ENCODE measurements at places on chromosomes 12 and 14. TPM values are rescaled to one million over a fixed set of nuclear protein-coding genes. Genes with fewer than 3 reads are reported as not detected.

DNA sequence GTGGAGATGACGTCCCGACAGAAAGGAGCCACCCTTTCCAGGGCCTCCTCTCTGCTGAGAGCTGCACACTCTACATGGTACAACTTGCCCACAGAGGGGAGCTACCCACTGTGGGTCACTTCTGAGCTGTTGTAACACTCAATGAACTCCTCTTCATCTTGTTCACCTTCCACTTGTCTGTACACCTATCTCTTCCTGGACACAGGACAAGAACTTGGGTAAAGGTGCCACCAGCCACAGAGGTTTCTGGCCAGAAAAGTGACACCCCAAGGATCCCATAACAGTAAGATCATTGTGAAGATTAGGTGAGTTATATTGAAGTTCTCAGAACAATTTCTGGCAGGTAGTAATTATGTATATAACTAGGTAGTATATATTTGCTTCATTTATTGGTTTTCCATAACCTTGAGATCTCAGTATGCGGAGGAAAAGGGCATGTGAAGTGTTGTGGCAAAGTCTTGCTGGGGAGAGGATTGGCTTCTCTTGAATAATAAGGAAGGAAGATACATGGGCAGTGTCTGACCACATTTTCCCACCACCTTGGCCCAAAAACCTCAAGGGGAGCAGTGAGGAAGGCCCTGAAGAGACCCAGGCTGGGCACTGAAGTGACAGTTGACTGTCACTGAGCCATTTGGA, 34.2 kb downstream of the KRT76 start:
- no peak overlapping the region for H3K4me3 ChIP-seq
- no peaks in the 10 kb centered on the region for H3K4me1 ChIP-seq
- DNase-seq, result no peak
- H3K36me3 ChIP-seq, result no peaks in the 10 kb centered on the region

- H3K27ac ChIP-seq, result no peak overlapping the region
- no peak overlapping the region for H3K4me3 ChIP-seq
- no peaks in the 10 kb centered on the region for H3K27me3 ChIP-seq
- H3K4me1 ChIP-seq, result peaks cover 3% of the 10 kb centered on the region
- no peaks in the 10 kb centered on the region for H3K36me3 ChIP-seq
Observed at GRCh38 chr12:55112378-55112875, 13.8 kb upstream of the OR9K2 start.

GRCh38 chr14:54854181-54854580, 48.4 kb downstream of the GCH1 start:
- H3K27ac ChIP-seq, result no peak overlapping the region
- DNase-seq, result no peak
- no peak overlapping the region for H3K4me3 ChIP-seq
- H3K27me3 ChIP-seq, result no peaks in the 10 kb centered on the region

Gene MMP19
- 0.15 TPM for total RNA-seq

Gene TEX22
- 1.1 TPM for total RNA-seq

DNA sequence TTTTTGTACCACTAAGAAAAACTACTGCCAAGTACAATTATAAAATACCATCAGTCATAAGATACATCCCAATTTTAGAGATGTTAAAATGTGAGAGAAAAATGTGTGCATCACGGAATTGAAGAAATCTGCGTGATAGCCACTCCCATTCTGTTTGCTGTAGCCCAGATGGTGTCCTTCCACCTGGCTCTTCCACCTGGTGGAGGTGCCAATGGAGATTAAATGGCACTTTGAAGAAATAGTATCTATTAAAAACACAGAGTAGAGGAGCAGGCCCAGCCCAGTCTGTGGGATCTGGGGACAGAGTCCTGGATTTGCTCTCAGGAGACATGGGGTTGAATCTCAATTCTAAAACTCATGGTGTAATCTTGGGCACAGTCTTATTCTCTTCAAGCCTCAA, 35.5 kb downstream of the TSPAN11 start:
- H3K4me1 ChIP-seq, result peaks cover 4% of the 10 kb centered on the region
- H3K27me3 ChIP-seq, result peaks cover 15% of the 10 kb centered on the region
- H3K27ac ChIP-seq, result no peak overlapping the region
- no peak overlapping the region for H3K4me3 ChIP-seq
- no peak for DNase-seq

DNA sequence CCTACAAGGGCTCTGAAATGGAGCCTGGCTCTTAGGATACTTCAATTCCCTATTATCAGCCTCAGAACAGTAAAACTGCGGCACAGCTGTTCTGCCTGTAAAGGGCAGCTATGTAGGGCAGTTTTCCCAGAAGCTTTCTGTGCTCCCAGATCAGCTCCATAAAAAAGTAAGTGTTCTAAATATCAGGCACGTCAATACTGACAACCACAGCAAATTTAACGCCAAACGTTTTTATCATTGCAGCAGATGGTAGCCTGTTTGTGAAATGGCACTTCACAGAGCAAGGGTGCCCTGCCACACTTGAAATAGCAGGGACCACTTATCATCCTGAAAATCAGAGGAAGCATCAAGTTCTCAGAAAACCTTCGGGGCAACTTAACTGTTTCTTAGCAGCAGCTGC, 54.8 kb upstream of the PTHLH start:
- H3K36me3 ChIP-seq, result no peaks in the 10 kb centered on the region
- DNase-seq, result no peak
- no peak overlapping the region for H3K27ac ChIP-seq
- no peak overlapping the region for H3K4me3 ChIP-seq

- no peak overlapping the region for H3K4me3 ChIP-seq
- H3K4me1 ChIP-seq, result no peaks in the 10 kb centered on the region
- no peaks in the 10 kb centered on the region for H3K36me3 ChIP-seq
- no peak for DNase-seq
Observed at GRCh38 chr12:105975351-105975750, 163.4 kb downstream of the NUAK1 start.

- DNase-seq, result no peak
- no peak overlapping the region for H3K4me3 ChIP-seq
- no peaks in the 10 kb centered on the region for H3K36me3 ChIP-seq
Observed at GRCh38 chr12:100127766-100128511, 14.7 kb downstream of the BLTP3B start.

- H3K4me3 ChIP-seq, result no peak overlapping the region
- no peaks in the 10 kb centered on the region for H3K27me3 ChIP-seq
- no peak overlapping the region for H3K27ac ChIP-seq
- DNase-seq, result no peak
Observed at GRCh38 chr12:66033151-66033550, 97.4 kb downstream of the LLPH start.

Gene AKAP6
- 4.4 TPM for total RNA-seq

Gene POMT2
- 33.8 TPM for total RNA-seq

GRCh38 chr12:121774968-121775474, 18.5 kb downstream of the RHOF start:
- no peak overlapping the region for H3K4me3 ChIP-seq
- H3K4me1 ChIP-seq, result no peaks in the 10 kb centered on the region
- no peak for DNase-seq
- no peaks in the 10 kb centered on the region for H3K36me3 ChIP-seq
- peaks cover 1% of the 10 kb centered on the region for H3K27me3 ChIP-seq

Gene BIN2
- not detected for total RNA-seq

DNA sequence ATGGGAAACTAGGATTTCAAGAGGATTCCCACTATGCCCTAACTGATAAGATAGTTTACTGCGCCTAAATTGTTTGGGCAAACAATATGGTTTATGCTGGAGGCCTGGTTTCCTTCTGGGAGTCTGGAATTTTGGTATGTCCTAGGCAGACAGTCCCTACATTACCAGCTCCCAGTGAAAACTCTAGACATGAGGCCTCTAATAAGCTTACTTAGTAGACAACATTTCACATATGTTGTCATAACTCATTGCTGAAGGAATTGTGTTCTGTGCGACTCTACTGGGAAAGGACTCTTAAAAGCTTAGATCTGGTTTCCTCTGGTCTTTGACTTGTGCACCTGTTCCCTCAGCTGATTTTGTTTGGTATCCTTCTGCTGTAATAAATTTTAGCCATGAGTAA, 18.0 kb upstream of the PRPF39 start:
- peaks cover 1% of the 10 kb centered on the region for H3K27me3 ChIP-seq
- no peak overlapping the region for H3K4me3 ChIP-seq
- no peak overlapping the region for H3K27ac ChIP-seq
- H3K4me1 ChIP-seq, result no peaks in the 10 kb centered on the region
- no peak for DNase-seq
- peaks cover 7% of the 10 kb centered on the region for H3K36me3 ChIP-seq

Gene ADCY4
- total RNA-seq, result 74.6 TPM

- no peaks in the 10 kb centered on the region for H3K36me3 ChIP-seq
- no peaks in the 10 kb centered on the region for H3K27me3 ChIP-seq
- no peak overlapping the region for H3K4me3 ChIP-seq
- DNase-seq, result no peak
Observed at GRCh38 chr12:125610292-125610691, 545.1 kb downstream of the AACS start.

GRCh38 chr14:33564774-33565630, 385.9 kb downstream of the EGLN3 start:
- no peak overlapping the region for H3K4me3 ChIP-seq
- peak; percentile 7 for DNase-seq
- no peaks in the 10 kb centered on the region for H3K36me3 ChIP-seq
- H3K27ac ChIP-seq, result peak overlapping the region; percentile 92
- H3K4me1 ChIP-seq, result peaks cover 36% of the 10 kb centered on the region

Gene APOF
- total RNA-seq, result not detected

DNA sequence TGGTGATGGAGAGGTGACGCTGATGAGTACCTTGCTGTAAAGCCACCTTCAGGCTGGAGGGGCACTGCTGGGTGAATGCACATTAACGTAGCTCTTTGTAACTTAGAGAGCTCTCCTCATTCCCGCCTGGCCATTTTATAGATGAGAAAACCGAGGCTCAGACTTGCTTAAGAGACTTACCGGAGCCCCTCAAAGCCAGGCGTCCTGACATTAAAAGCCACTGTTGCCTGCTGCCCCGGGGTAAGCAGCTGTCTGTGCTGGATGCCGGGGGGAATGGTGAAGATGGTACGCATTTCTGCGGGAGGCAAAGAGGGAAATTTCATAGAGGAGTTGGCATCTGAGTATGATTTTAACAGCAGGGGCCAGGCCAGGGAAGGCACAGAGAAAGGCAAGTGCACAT, 49.6 kb upstream of the VRK1 start:
- peaks cover 4% of the 10 kb centered on the region for H3K27me3 ChIP-seq
- H3K36me3 ChIP-seq, result no peaks in the 10 kb centered on the region
- DNase-seq, result no peak
- H3K4me1 ChIP-seq, result no peaks in the 10 kb centered on the region
- no peak overlapping the region for H3K4me3 ChIP-seq

DNA sequence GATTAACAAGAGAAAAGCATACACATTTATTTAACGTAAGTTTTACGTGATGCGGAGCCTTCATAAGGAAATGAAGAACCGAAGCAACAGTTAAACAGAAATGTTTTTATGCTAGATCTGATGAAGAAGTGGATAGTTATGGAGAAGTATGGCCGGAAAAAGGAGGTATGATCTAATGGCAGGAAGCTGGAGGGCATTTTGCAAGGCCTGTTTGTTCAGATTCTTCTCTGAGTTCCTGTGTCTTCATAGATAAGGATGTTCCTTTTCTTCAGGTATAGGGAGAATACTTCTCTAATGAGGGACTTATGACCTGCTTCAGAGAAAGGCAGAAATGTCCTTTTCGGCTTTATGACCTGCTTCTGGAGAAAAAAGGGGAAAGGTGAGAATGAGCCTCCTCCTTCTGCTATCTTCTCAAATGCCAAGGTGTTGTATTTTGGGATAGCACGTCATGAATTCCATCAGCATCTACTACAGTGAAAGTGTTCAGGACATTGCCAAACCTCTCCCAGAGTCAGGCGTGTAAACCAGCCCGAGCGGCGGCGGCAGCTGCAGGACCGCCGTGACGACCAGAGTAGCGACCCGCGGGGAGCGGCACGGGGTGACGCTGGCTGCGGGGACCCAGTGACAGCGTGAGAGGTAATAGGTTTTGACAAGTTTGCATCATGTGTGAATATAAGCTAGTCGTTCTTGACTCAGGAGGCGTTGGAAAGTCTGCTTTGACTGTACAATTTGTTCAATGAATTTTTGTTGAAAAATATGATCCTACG, 33.7 kb upstream of the SGPP1 start:
- DNase-seq, result no peak
- peaks cover 10% of the 10 kb centered on the region for H3K4me1 ChIP-seq
- H3K4me3 ChIP-seq, result no peak overlapping the region
- H3K27me3 ChIP-seq, result no peaks in the 10 kb centered on the region

- H3K4me1 ChIP-seq, result peaks cover 53% of the 10 kb centered on the region
- peak overlapping the region; percentile 84 for H3K4me3 ChIP-seq
- peaks cover 28% of the 10 kb centered on the region for H3K36me3 ChIP-seq
- no peak overlapping the region for H3K27ac ChIP-seq
Observed at GRCh38 chr14:56806760-56807159, 3.5 kb downstream of the OTX2 start.

GRCh38 chr12:95258803-95259202, 41.2 kb downstream of the VEZT start:
- H3K4me1 ChIP-seq, result peaks cover 31% of the 10 kb centered on the region
- no peak overlapping the region for H3K4me3 ChIP-seq
- DNase-seq, result no peak

DNA sequence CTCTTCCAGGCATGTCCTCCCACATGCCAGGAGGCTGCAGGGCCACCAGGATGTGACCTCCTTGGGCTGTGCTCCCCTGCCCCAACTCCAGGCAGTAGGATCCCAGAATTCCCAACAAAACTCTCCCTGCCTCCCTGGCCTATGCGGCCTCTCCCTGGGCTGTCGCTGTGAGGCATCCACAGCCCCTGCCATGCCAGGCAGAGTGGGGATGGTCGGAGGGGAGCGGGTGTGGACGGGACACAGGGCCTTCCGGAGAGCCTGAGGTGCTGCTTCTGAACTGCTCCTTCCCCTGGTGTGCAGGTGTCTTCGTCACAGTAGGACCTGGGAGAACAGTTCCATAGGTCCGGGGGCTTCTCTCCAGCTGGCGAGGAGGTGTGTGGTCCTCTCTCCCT, 18.3 kb downstream of the GPR132 start:
- H3K4me1 ChIP-seq, result peaks cover 10% of the 10 kb centered on the region
- peaks cover 9% of the 10 kb centered on the region for H3K36me3 ChIP-seq
- H3K4me3 ChIP-seq, result no peak overlapping the region

GRCh38 chr14:86050072-86050683, 520.2 kb downstream of the FLRT2 start:
- H3K4me1 ChIP-seq, result no peaks in the 10 kb centered on the region
- no peaks in the 10 kb centered on the region for H3K27me3 ChIP-seq
- H3K36me3 ChIP-seq, result no peaks in the 10 kb centered on the region
- no peak overlapping the region for H3K27ac ChIP-seq
- no peak for DNase-seq

Gene GPR68
- total RNA-seq, result 5.4 TPM

GRCh38 chr12:80193865-80194264, 94.5 kb downstream of the OTOGL start:
- no peak for DNase-seq
- no peaks in the 10 kb centered on the region for H3K4me1 ChIP-seq
- no peaks in the 10 kb centered on the region for H3K27me3 ChIP-seq

Gene PTPN6
- 22.1 TPM for total RNA-seq

- H3K27ac ChIP-seq, result no peak overlapping the region
- DNase-seq, result no peak
- H3K27me3 ChIP-seq, result no peaks in the 10 kb centered on the region
- no peak overlapping the region for H3K4me3 ChIP-seq
Observed at GRCh38 chr12:108106599-108106998, 22.5 kb upstream of the WSCD2 start.

All from endothelial cell (in vitro differentiated cells).